Right lung (tissue), 10 donors: ENCODE measurements at places on chromosomes 4 and X. TPM values are rescaled to one million over a fixed set of nuclear protein-coding genes. Genes with fewer than 3 reads are reported as not detected.

DNA sequence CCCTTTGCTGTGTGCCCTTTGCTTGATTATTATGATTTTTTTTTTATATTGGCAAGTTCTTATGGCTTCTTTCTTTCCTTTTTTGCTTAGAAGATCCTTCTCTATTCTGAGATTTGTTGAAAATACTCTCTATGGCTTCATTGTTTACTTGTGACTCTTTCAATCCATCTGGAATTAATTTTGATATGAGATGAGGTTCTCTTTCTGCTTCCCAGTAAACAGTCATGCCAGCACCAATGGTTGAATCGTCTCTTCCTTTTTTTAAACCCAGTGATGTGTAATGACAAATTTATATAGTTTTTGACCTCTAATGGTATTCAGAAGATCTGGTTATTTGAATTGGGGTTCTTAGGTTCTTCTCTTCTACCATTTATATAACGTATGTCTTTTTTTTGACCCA lies 121.8 kb downstream of the ARHGAP10 start:
- no peak for DNase-seq

- DNase-seq = no peak
These were observed 243.8 kb downstream of the THOC2 start for GRCh38 chrX:123489011-123489410.

GNRHR gene
- 0.73 TPM for polyA plus RNA-seq

DNA sequence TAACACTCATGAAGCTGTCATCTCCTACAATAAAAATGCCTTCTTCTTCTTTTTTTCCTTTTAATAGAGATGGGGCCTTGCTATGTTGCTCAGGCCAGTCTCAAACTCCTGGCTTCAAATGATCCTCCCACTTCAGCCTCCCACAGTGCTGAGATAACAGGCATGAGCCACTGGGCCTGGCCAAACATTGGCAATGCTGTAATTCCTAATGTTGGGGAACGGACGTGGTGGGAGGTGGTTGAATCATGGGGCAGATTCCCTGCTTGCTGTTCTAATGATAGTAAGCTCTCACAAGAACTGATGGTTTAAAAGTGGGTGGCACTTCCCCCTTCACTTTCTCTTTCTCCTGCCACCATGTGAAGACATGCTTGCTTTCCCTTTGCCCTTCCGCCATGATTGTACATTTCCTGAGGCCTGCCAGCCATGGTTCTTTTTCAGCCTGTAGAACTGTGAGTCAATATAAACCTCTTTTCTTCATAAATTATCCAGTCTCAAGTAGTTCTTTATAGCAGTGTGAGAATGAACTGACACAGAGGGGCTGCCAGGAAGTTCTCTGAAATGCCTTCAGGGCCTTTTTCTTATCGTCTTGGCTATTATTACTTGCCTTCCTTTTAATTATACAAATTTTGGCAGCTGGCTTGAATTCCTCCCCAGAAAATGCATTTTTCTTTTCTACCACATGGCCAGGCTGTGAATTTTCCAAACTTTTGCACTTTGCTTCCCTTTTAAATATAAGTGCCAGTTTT lies 93.0 kb downstream of the CENPC start:
- DNase-seq = no peak

- DNase-seq = no peak
These were observed 173.0 kb downstream of the ANK2 start for GRCh38 chr4:113222471-113222870.

TMPRSS11B gene
- not detected for polyA plus RNA-seq

DNA sequence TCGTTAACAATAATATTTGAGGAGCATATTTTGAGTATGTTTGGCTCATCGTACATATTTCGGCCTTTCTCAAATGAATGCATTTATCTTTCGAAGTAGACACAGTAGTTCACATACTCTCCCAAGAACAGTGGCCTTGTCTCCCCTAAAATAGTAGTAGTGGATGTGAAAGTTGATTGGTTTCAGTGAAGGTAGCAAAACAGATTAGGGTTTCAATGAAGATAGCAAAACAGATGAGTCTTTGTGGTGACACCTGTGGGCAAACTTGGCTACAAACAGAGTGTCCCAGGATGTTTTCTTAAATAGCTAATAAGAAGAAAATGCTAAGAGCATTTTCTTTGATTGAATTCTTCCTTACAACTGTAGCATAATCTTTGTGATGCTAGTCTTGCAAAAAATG lies 67.0 kb downstream of the USP9X start:
- DNase-seq = no peak

DNA sequence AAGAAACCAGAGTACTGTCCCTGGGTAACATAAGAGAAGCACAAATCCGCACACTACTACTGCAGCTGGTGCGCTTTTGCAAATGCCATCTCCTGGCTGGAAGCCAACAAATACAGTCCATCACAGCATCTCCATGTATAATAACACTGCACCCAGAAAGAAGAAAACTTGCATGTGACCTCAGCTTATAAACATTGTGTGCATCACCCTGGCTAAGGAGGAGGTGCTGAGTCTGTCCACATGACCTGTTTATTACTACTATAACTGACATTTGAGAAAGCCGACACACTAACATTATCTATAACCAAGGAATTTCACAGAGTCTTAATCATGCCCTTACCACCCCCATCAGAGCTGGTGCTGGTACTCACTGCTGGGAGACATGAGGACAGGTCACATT lies 516.8 kb downstream of the CFAP47 start:
- no peak for DNase-seq

GRCh38 chr4:142222127-142222526 lies 585.7 kb downstream of the IL15 start:
- no peak for DNase-seq

GRCh38 chr4:148077581-148077980 lies 345.7 kb downstream of the ARHGAP10 start:
- no peak for DNase-seq

GRCh38 chr4:123265443-123265842 lies 131.2 kb upstream of the SPRY1 start:
- DNase-seq = no peak

PKD2 gene
- polyA plus RNA-seq = 71.6 TPM

LRIT3 gene
- polyA plus RNA-seq = 0.37 TPM

- no peak for DNase-seq
These were observed 41.1 kb upstream of the DCAF8L1 start for GRCh38 chrX:28022371-28022770.

- no peak for DNase-seq
These were observed 43.3 kb downstream of the SPCS3 start for GRCh38 chr4:176363072-176363471.

GRCh38 chrX:154695911-154696675 lies 42.7 kb upstream of the CTAG2 start:
- DNase-seq = no peak

CPE gene
- 194 TPM for polyA plus RNA-seq

MTNR1A gene
- polyA plus RNA-seq = not detected

GRCh38 chr4:53943345-53944085 lies 120.9 kb downstream of the CHIC2 start:
- no peak for DNase-seq

- no peak for DNase-seq
These were observed 138.9 kb downstream of the PTTG2 start for GRCh38 chr4:38099020-38099600.

GRCh38 chr4:113292371-113293042 lies 243.1 kb downstream of the ANK2 start:
- peak; percentile 81 for DNase-seq

DNA sequence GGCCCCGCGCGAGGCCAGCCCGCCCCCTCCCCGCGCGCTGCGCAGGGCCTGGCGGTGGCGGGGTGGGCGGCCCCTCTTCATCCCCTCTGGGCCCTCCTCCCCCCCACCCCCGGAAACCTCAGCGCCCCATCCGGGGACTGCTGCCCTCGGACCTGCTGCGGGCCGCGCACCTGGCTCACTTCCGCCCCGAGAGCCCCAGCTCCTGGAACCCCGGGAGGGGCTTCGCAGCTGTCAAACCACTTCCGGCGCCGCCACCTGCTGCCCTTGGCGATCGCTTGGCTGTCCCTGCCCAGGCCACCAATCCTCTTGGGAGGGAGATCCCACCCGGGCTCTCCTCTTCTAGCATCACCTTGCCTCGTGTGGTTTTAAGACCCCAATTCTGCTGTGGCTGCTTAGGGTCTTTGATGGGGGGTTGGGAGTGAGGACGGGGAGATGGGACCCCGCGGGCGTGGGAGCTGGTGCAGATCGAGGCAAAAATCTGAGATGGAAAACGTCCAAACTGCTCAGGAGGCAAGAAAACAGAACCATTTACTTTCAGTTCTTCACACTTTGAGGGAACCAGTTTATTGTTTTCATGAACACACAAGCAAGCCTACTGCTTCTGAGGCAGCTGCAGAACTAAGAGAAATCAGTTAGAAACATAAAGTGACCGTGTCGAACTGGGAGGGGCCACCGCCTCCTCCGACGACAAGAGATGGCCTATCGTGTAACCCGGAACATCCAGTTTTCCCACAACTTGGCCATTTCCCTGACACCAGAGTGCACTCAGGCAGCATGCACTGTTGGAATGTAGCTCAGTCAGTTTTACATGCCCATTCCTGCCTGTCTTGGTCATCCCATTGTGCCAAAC lies 754 bp downstream of the MTMR1 start:
- no peak for DNase-seq

FAT1 gene
- 254 TPM for polyA plus RNA-seq

ANOS1 gene
- 48.3 TPM for polyA plus RNA-seq

DNA sequence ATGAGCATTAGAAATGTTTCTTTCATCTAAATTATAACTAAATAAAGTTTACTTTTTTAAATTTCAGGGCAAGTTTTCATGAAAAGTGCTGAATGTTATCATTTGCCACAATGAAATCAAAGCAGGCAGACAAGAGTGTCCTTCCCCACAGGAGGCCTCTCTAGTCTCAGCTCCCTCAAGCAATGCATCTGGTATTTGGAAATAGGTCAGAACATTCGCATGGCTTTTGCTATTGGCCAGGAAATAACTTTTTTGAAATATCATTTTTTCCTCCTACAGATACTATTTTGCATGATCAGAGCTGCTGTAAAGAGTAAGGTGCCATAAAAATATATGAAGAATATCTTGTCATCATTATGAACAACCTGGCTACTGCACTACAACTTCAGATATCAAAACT lies 41.1 kb downstream of the MAD2L1 start:
- no peak for DNase-seq

HPGD gene
- 180 TPM for polyA plus RNA-seq

DNA sequence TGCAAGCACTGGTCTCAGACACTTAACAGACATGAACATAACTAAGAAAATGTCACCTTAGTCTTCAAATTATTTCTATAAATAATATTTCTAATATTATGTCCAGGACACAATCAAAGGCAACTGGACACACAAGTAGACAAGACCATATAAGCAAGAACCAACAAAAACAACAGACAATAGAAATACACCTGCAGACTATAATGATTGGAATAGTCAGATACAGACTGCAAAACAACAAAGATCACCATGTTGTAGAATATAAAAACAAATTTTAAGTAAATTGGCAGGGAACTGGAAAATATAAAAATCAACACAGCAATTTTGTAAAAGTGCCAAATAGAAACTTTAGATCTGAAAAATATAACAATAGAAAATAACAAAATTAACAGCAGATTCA lies 220.7 kb downstream of the CLCN4 start:
- DNase-seq = no peak
